ENCODE measurements at places on chromosomes 7 and 10. TPM values are rescaled to one million over a fixed set of nuclear protein-coding genes. Genes with fewer than 3 reads are reported as not detected.

GRCh38 chr7:116273283-116273917 is 63.1 kb downstream of the TES start:
- no peak for DNase-seq

Gene SGCE
- 266 TPM for total RNA-seq

GRCh38 chr10:389261-389790 is 254.1 kb downstream of the ZMYND11 start:
- DNase-seq = no peak

DNA sequence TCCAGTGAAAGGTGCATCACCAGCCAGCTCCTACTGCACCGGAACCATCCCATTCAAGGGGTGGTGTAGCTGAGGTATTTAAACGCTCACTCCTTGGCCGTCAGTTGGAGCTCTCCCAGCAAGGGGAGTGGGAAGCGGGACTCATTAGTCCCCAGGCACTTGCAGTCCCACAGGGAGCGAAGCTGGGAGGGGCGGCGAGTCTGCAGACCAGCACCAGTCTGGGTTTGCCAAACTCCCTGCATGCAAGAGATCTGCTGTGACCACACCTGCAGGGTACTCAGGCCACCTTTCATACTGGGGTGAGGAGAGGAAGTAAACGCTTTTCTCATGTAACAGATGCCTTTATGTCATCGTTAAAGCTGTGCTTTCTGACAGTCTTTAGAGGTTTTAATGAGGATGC is 187.9 kb downstream of the PTPRN2 start:
- DNase-seq = no peak

Gene UNCX
- total RNA-seq = not detected

Gene TMEM196
- not detected for total RNA-seq
